Stimulated activated naive CD4-positive, alpha-beta T cell (primary cell): ENCODE measurements at places on chromosomes 4 and X.

DNA sequence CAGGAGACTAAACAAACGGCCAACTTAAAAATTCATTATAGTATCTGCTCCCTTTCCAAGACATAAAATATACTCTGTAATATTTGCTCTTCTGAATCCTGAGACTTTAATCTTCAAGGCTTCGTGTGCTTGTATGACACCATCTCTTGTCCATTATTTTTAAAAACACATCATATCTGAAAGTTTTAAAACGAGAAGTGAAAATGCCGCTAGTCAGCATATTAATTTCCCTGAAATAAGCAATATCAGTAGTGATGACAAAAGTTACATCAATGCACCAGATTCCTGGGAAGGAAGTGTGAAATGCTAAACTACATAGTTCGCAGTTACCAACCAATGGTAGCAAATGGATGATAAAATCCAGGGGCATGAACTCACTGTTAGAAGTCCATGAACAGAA lies 66.8 kb upstream of the EXOC1L start:
- DNase-seq: no peak

DNA sequence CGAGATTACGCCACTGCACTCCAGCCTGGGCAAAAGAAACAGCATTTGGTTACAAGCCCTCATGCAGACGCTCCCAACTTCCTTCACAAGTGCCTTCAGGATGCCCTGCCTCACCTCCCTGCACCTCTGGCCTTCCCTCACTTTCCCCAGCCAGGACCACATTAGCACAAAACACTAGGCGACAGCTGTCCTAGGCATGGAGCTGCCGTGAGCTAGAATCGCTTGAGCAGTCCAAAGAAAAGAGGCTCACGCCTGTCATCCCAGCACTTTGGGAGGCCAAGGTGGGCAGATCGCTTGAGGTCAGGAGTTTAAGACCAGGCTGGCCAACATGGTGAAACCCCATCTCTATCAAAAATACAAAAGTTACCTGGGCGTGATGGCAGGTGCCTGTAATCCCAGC lies 15.8 kb downstream of the RNF212 start:
- no peak for DNase-seq

- DNase-seq: no peak
Measured at GRCh38 chr4:174118171-174118570, 165.3 kb downstream of the FBXO8 start.

GRCh38 chr4:144181391-144181790 lies 40.9 kb upstream of the GYPA start:
- DNase-seq: no peak

GRCh38 chr4:82430964-82431745 lies 765 bp downstream of the ENOPH1 start:
- peak; percentile 66 for DNase-seq

GRCh38 chr4:141524116-141524515 lies 112.3 kb upstream of the IL15 start:
- no peak for DNase-seq

GRCh38 chr4:141642711-141643110 lies 6.3 kb downstream of the IL15 start:
- DNase-seq: no peak

DNA sequence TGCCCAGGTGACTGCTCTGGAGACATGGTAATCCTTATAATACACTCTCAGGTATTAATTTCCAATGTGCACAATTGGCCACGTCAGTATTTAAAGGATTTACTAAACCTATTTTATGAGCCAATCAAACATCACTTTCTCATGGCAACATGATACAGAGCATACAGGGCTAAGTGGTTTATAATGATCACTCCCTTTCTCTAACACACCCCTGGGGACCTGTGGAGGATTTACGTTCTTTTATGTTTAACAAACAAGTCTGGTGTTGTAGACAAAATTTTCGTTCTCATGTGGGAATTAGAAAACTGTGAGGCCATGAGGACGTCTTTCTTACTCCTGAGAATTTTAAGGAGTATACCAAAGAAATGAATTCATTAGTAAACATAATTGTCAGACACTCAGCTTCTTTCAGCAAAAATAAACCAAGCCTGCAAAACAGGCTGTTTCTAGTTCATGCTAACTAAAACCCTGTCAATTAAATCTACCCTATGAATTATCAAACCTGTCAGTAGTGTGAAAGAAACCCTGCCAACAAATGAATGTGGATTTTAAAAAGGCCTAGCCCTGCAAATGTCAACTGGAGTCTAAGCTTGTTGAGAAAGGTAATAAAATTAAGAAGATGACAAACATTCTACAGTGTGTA lies 155.8 kb downstream of the PDGFC start:
- no peak for DNase-seq
